Stimulated activated CD4-positive, alpha-beta T cell treated with anti-CD3 and anti-CD28 coated beads, Interleukin-4, amount 100 ng/mL, for 48 hours (primary cell): ENCODE measurements at places on chromosomes 12 and 14.
A peak's percentile ranks its signal among the peaks of the same experiment; 100 is the strongest.

GRCh38 chr12:101885912-101886561 lies 8.7 kb downstream of the DRAM1 start:
- no peak for DNase-seq

DNA sequence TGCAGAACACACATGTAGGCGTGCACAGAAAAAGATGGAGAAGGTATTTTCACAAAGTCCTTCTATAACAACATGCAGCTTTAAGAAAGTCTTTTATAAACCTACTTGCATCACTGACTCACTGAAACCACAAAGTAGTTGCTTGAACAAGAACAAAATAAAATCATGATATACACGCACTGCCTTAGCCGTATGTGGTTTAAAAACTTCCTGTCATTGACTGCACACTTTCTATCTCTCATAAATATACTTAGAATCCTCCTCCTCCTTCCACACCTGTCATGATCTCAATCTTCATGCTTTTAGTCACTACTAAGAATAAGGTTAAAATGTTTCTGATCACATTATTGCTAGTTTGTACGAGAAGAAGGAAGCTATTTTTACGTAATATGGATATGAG lies 31.8 kb upstream of the RAD51AP1 start:
- DNase-seq = no peak

GRCh38 chr12:4648104-4648500 lies 749 bp downstream of the AKAP3 start:
- DNase-seq = no peak

- DNase-seq = no peak
These were observed 52.8 kb downstream of the KCNK13 start for GRCh38 chr14:90114554-90114953.

- no peak for DNase-seq
These were observed 14.9 kb upstream of the IRF2BPL start for GRCh38 chr14:77043177-77043983.

GRCh38 chr14:76958980-76959710 lies 69.4 kb downstream of the IRF2BPL start:
- DNase-seq = no peak

- DNase-seq = no peak
These were observed 147.6 kb downstream of the DPF3 start for GRCh38 chr14:72745991-72746980.

DNA sequence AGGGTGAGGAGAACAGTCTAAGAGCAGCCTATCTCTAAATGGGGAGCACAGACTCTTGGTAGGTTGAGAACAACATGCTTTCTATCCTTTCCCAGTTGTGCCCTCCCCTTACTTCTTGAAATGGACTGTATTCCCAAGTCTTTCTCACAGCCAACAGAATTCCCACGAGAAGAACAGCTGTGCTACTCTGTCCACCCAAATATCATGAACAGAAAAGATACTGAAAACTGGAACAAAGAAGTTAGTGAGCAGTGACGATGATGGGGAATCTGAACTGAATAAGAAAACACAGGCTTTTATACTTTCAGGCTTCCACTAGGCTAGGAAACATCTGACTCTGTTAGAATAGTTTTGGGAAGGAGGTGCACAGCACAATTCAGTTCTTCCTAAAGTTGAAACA lies 3.4 kb downstream of the NACA start:
- DNase-seq = no peak

DNA sequence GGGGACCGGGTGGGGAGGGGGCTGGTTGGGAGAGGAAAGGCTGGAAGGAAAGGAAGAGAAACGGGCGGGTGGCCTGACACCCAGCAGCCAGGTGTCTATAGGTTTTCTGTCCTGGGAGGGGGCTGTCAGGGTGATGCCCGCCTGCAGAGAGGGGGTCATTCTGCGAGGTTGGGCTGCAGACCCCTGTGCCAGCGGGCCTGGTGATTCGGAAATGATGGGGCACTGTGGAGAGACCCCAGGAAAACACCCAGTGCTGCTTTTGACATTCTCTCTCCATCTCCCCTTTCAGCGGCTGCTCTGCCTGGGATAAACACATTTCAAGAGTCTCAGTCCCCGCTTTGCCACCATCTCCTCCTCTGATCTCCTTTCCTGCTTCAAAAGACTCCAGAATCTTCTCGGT lies 168.5 kb upstream of the RTL1 start:
- no peak for DNase-seq

GRCh38 chr14:103504991-103505565 lies 17.6 kb downstream of the CKB start:
- DNase-seq = no peak

- DNase-seq = no peak
These were observed 171.5 kb downstream of the CHST11 start for GRCh38 chr12:104627990-104628830.

- DNase-seq = no peak
These were observed 52.1 kb downstream of the RCOR1 start for GRCh38 chr14:102644523-102644922.

DNA sequence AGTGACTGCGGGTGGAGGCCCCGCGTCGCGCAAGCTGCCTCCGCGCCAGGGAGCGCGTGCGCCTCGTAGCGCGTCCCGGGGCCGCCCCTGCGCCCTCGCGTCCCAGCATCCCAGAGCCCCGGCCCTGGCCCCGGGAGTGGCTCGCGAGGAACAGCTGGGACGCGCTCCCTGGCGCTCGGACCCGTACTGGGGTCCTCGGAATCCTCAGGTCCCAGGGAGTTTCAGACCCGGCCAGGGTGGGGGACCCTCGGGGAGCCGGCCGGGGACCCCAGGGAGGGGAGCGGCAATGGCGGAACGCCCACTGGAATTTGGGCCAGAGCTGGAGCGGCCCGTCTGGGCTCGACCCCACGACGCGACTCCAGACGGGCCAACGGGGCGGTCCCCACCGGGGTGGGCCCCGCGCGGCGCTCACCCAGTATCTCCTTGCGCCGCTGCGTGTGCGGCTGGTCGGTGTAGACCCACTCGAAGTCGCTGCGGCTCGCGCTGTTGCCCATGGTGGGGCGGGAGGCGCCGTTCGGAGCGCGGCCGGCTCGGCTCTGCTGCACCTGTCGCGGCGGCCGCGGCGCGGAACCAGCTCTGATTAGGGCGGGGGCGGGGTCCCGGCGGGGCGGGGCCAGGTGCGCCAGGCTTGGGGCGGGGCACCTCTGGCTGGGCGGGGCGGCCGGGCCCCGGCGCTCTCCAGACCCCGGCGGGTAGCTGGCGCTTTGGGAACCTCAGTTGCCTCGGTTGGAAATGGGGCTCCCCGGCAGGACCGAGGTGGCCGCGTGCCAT lies at the start of gene DEGS2:
Gene DEGS2 (minus strand): TSS at position 552 of the 771 bp plus-strand sequence. CDS start 58 bp downstream, at position 494.
- DNase-seq = peak; percentile 46

- DNase-seq = no peak
These were observed 87.4 kb downstream of the CPNE8 start for GRCh38 chr12:38817942-38818341.

- DNase-seq = no peak
These were observed 42.7 kb downstream of the GTF2A1 start for GRCh38 chr14:81178063-81178462.

GRCh38 chr14:93982230-93983007 lies 6.0 kb upstream of the ASB2 start:
- DNase-seq = no peak

GRCh38 chr12:28998662-28999120 lies 150.4 kb upstream of the FAR2 start:
- peak; percentile 7 for DNase-seq

GRCh38 chr14:91307652-91308051 lies 63.1 kb upstream of the GPR68 start:
- DNase-seq = no peak

DNA sequence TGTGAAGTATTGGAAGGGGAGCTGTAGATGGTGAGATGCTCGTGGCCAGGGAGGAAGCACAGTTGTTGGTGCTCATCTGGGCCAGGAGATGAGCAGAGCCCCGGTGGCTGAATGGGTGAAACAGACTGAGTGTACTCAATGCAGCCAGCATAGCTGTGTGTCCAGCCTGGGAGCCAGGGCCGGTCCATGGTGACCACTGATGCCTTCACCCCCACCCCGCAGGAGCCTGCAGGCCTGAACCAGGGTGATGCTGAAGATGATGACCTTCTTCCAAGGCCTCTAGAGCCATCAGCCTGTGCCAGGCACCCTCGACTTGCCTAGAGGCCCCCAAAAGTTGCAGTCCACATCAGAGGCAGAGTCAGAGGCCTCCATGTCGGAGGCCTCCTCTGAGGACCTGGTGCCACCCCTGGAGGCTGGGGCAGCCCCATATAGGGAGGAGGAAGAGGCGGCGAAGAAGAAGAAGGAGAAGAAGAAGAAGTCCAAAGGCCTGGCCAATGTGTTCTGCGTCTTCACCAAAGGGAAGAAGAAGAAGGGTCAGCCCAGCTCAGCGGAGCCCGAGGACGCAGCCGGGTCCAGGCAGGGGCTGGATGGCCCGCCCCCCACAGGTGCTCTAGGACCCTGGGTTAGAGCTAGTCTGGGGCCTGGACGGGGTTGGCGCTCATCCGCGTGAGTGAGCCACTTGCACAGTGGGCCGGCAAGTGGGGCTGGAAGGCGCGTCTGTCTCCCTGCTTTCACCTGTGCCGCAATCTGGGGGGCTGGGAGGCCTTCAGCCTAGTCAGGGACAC lies 3.0 kb downstream of the TNFAIP2 start:
- DNase-seq = no peak

DNA sequence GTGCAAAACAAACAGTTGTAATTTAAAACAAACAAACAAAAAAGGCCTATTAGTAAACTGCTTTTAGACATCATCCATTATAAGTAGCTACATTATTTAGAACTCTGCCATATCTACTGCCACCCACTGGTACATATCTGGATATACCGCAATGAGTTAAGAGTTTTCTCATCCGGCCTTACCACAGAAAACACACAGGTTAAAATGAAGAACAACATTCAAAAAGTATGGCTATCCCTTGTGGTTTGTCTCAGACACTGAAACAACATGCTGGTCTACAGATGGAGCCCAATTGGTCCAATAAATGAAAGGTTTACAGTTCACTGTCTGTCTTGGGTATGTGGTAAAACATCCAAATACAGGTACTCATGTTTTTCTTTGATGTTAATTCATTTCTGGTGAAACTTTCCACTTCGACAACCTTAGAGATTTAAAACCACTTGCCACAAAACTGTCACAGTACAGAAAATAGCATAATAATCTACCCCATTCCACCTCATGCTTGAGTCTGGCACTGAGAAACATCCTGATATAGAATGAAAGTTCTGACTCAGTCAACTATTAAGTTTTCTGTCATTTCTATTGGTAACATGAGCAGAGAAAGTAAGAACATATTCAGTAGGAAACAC lies 354.3 kb downstream of the CEP128 start:
- DNase-seq = no peak
